AG09319 (cell line): ENCODE measurements at places on chromosomes 12 and 14.

- no peak for DNase-seq
Measured at GRCh38 chr14:19974844-19975243, 547 bp upstream of the OR4K15 start.

GRCh38 chr12:15227004-15227679, 5.9 kb upstream of the RERG start:
- DNase-seq: peak; percentile 15

DNA sequence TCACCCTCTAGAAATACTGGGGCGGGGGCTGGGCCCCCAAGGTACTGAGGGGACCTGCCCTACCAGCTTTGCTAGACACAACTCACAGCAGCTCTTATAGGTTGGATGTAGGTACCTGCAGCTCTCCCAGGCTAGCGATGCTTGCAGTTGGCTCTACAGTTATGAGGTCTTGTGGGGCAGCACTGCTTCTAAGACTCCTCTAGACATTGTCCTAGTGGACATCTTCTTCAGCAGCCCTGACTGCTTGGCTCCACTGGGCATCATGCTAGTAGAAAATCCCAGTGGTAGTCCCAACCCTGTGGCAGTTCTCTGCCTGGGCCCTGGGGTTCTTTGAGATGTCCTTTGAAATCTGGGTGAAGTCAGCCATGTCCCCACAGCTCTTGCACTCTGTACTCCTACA, 419.3 kb upstream of the SEL1L start:
- DNase-seq: no peak

DNA sequence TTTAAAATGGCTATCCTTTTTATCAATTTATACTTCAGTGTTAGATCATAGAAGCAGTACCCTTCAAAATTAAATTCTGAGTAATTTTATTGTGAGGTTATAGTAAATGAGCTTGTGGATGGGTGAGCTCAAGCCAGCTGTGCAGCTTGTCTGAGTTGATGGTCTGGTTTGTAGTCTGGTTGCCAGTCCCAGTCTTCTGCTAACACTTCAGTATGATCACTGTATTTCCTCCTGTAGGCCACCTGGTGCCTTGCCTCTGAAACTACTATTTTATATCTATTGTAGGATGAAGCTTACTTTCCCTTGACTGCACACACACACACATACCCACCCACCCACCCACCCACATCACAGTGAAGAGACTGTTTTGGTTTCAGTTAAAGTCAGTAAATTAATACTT, 496.4 kb downstream of the PCNX1 start:
- DNase-seq: no peak

DNA sequence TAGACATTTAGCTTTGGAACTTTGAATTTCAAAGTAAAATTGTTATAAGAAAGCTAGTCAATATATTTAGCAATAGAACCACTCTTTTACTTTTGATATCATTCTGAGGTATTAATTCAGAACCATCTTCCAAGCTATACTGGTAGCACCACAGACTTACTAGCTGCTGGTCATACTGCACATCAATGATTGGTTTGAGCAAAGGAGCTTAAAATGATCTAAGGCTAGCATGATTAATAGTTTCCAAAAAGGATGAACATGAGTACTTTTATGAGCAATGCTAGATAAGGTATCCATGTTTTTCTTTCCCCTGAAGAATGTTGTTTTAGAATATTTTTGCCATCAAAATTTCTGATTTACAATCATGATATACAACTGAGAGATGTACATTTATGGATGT, 17.2 kb downstream of the CNIH1 start:
- DNase-seq: no peak

GRCh38 chr12:52073531-52074381, 4.0 kb downstream of the ATG101 start:
- DNase-seq: no peak

- DNase-seq: no peak
Measured at GRCh38 chr14:102554821-102555819, 37.3 kb upstream of the RCOR1 start.

DNA sequence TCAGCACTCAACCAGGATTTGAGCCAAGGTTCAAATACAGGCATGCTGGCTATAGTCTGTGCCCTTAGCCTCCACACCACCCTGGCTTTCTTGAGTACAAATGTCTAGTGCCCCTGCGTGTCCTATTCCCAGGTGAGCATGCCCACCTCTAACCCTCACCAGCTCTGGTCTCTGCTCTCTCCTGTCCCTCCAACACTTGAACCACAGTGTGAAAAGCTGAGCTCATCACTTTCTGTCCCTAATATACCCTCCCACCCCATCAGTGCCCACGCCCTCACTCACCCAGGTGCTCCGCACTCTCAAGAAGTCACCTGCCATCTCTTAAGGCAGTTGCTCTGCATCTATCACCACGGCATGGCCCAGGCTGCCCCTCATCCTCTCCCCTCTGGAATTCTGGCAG, 7.0 kb upstream of the KRT71 start:
- DNase-seq: no peak

GRCh38 chr14:89123215-89123614, 293.8 kb downstream of the FOXN3 start:
- no peak for DNase-seq

- peak; percentile 75 for DNase-seq
Measured at GRCh38 chr12:105053116-105053572, 31.1 kb downstream of the ALDH1L2 start.

GRCh38 chr14:98937021-98937420, 335.0 kb downstream of the BCL11B start:
- DNase-seq: no peak

GRCh38 chr14:74526854-74527585, 33.5 kb downstream of the ISCA2 start:
- no peak for DNase-seq

- no peak for DNase-seq
Measured at GRCh38 chr14:56294128-56294527, 175.9 kb downstream of the PELI2 start.

DNA sequence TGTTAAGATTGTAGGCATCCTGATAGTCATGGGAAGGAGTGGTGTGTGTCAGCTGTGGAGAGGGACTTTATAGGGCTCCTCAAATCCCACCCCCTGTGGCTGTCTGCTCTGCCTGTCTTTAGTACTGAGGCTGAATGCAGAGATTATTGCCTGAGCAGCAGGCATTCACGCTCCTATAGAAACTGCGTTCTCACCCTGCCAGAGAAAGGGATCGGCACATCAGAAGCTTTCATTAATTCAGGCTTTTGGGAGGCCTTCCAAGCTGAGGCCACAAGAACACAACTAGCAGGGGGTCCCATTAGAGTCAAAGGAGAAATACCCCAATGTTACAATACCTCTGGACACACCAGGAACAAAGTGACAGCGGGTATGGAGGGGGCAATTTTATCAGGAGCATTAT, 12.6 kb downstream of the KCNK10 start:
- no peak for DNase-seq

DNA sequence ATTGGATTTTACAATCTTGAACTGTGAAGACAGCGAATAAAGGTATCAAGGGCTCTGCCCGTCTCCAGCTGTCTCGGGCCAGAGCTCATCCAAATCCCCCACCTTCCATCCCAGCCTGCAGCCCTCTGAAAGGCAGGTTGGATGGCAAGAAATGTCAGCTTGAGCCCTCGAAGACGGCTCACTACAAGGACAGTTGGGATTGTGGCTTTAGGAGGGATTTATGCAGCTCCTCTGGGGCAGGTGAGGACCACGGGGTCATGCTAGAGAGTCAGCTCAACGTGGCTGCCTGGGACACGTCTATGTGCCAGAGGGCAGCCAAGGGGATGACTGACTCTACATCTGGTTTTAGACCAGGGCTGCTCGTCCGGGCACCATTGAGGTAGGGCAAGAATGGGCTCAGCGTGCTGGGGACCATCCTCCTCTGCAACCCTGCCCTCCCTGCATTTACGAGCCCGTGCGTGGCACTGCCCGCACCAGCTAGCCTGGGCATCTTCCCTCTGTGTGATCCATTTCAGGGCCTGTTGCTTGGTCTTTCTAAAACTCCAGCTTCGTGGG, 16.2 kb downstream of the MVK start:
- no peak for DNase-seq

DNA sequence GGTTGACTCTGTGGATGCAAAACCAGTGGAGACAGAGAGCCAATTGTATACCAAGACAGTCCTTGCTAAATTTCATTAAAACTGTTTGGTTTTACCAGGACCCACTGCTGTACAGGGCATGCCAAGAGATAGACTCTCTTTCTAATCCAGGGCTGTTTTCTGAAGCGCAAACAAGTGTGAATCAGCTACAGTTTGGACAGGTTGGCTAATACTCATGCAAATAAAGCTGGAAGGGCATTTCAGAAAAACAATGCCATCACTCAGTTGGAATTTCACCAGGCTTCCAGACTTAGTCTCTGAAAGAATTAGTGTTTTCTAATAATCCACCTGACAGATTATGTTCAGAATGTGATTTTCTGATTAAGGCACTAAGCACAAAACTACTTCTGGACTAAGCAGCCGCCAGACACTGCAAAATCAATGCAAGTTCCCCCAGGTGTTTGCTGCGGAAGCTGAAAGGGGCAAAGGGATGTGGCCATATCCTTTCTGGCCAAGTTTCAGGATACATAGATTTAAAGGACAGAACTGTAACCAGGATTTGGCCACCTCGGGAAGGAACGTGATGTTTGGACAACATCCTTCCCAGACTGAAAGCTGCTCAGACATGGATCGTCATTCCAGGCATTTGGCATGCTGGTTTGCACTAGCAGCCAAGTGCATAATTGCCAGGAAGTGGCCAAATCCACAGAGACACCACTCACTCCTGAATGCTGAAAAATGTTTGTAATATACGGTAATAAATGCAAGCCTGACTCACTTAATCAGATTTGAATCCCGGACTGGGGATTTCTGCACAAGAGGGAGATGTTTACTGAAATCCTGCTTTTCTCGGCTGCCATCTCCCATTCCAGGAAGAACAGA, 32.0 kb upstream of the CDKN3 start:
- DNase-seq: no peak

DNA sequence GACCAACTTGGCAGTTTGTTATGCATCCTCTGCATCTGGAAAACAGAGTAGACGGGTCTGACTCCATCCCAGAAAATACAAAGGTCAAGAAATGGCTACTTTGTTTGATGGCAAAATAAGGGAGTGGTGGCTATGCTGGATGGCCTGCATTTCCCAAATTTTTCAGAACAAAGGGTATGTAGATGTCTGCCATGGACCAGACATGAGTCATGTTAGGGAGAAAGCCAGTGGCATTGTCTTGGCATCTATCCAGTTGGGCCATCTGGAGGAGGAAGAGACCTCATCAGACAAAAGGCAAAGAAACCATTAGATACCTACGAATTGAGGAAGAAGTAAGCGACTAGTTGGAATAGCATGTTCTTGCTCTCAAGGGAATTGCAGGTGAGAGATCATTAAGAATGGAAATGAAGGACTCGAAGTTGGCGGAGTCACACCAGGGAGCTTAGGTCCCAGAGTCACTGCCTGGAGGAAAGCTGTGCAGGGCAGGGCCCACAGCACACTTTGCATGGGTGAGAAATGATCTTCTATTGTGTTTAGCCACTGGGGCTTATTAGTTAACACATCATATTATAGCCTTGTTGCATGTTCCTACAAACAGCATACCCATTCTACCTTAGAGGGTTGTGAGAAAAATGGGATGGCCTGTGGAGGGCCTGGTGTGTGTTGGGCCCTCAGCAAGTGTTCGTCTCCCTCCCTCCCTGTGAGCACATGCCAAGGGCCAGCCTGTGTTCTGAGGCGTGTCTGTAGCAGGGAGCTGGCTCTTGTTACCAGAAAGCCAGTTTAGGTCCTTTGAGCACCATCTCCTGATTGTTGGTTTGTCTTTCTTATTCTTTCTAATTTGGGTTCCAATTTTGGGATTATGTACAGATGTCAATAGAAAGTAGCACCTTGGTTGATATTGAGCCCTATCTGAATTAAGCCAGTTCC, 119.4 kb downstream of the KTN1 start:
- DNase-seq: no peak

DNA sequence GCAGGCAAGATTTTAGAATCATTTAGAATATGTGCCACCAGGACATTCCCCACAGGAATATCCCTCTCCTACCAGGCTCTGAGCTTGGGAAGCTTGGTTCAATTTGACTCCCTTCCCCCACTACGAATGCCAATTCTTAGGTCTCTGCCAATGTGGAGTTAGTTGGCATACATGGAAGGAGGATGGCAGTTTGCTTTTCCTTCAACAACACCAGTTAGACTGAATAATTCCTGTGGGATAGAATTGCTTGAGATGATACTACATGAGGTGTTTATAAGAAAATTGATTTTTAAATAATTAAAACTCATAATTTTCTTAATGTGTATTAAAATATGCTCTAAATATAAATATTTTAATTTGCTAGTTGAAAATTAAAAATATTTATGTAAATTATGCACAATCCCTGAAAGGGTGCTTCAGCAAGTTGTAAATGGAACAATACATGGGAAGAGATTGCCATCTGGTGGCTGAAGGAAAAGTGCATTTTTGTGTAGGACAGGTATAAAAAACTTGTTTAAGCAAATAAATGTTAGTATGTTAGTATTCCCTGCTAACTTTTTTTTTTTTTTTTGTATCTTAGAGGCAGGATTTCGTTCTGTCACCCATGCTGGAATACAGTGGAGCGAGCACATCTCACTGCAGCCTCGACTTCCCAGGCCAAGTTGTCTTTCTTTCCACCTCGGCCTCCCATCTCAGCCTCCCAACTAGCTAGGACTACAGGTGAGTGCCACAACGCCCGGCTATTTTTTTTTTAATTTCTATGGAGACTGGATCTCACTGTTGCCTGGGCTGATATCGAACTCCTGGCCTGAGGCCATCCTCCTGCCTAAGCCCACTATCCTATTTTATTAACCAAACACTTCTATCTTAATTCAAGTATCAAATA, 25.8 kb upstream of the STRAP start:
- DNase-seq: peak; percentile 45

DNA sequence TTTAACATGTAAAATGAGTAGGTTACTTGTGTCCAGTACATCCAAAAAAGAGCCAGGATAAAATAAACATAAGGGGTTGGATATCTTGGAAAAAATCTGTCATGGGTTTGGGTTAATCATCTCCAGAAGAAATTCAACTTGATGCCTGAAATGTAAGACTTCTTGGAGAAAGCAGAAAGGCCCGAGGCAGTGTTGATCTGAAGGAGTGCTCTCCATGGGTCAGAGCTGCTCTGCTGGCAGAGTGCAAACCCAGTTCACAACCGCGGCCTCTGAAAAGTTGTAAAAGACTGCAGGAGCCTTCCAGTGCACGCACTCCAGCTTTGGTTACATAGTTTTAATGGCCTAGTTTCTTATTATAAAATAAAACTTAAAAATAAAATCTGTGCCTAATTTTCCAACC, 97.3 kb upstream of the ALX1 start:
- peak; percentile 63 for DNase-seq

GRCh38 chr14:92990456-92991430, 67.8 kb downstream of the CHGA start:
- no peak for DNase-seq

GRCh38 chr14:57748279-57748678, 117.6 kb downstream of the SLC35F4 start:
- DNase-seq: no peak

- DNase-seq: no peak
Measured at GRCh38 chr14:96320605-96321004, 42.5 kb downstream of the ATG2B start.

- DNase-seq: no peak
Measured at GRCh38 chr12:124557518-124558223, 9.7 kb downstream of the NCOR2 start.

- peak; percentile 23 for DNase-seq
Measured at GRCh38 chr12:119804011-119804641, 73.0 kb downstream of the CIT start.

- no peak for DNase-seq
Measured at GRCh38 chr12:46206471-46206870, 62.4 kb downstream of the SLC38A1 start.

GRCh38 chr12:22313286-22313962, 21.1 kb downstream of the ST8SIA1 start:
- no peak for DNase-seq

GRCh38 chr12:94909663-94910062, 93.8 kb downstream of the NDUFA12 start:
- no peak for DNase-seq

GRCh38 chr14:33930439-33930838, 20.4 kb downstream of the EGLN3 start:
- DNase-seq: no peak
